ENCODE measurements at places on chromosomes 16 and 17.

- DNase-seq: no peak
These were observed 66.3 kb downstream of the CLEC16A start for GRCh38 chr16:11010575-11011221.

GRCh38 chr16:67277294-67277998 lies 1.9 kb upstream of the PLEKHG4 start:
- no peak for DNase-seq

- DNase-seq: no peak
These were observed 36.2 kb upstream of the ABCC3 start for GRCh38 chr17:50598487-50598886.

DNA sequence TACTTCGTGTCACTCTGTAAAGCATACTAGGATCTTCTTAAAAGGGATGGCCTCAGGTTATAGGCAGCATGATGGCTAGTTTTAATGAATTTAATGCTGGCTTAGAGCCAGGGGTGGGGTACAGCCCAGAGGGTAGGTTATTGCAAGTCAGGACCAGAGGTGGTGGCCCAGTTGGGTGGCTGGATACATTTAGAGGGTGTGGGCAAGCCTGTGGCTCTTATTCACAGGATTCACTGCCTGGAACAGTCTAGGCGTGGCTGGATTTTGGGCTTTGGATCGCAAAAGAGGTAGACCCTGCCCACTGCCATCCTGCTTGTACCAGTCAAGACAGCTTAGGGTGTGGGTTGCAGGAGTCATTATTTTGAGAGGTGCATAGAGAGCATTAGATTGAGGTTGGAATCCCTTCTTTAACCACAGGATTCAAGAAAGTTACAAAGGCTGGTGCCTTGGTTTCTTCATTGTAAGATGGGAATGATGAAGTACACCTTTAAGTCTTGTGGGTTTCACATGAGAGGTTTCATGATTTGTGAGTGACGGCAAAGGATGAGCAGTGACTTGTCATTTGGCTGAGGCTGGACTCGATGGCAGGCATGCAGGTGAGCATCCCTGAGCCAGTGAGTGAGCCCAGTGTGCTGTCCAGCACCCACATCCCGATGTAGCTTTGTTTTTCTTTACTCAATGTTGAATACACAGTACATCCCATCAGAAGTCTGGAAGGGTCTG lies 85.2 kb downstream of the KSR1 start:
- DNase-seq: no peak

- DNase-seq: peak; percentile 75
These were observed 12.8 kb downstream of the EVPL start for GRCh38 chr17:76014100-76014924.

DNA sequence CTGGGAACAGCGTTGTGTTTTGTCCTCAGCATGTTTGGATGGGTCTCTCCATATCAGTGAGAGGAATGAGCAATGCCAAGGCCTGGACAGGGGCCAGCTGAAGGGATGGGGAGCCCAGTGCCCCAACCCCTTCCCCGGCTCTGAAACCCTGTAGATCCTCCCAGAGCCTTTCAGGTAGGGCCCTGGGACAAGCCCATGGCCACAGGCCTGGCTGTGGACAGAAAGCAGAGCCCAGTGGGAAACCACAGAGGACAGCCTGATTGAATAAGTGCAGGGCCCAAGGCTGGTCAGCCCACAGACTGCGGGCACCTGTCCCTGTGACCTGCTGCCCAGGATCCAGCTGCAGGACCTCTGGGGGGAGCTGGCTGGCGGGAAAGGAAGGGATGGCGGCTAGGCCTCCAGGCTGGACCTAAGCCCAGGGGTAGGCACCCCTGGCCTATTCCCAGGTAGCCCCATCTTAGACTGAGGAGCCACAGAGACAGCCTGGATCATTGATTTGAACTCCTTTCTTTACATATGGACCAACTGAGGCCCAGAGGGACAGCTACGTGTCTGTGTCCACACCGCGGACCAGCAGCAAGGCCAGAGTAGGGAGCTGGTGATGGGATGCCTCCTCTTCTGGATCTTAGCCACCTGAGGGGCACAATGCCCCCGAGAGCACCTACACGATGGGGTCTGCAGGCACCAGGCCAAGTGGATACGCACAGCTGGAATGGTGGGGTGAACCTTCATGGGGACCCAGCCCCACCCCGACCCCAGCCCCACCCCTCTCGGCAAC lies 1.3 kb downstream of the CCDC102A start:
- no peak for DNase-seq

DNA sequence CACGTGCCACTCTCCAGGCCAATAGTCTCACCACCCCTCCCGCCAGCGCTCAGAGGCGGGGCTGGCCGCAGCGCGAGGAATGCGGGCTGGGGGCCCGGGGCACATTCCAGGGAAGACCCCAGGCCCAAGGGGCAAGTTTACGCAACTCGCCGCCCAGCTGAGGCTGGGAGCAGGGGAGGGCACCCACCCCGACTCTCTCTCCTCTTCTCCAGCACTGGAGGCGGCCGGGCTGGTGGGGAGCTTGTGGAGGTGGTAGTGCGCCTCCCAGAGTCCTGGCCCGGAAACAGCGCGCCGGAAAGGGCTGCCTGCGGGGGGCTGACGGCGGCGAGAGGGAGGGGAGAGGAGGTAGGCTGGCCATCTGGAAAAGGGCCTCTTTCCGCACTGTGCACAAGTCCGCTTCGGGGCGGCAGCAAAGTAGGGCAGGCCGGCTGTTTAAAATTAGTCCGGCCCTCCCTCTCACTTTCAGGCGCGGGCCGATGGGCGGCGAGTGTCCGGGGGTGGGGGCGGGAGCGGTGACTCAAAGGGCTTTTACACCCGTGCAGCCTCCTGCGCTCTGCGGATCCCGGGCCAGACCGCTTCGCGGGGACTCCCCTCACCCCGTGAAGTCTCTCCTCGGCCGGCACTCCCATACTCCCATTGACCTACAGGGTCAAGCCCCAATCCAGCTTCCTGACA lies 1.1 kb downstream of the FHOD1 start:
- DNase-seq: no peak

DNA sequence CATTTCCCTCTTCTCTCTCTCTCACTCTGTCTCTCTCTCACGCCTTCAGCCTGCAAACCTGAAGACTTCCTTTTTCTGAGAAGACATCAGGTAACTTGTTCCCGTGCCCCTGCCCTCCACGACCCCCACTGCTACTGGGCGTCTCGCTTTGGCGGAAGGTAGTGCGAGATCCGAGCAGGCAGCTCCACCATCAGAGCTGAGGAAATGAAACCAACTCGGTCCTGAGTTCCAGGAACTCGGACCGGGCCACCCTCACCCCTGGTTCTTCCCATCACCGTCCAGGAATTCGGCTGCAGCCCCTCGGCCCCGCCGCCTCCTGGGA lies 585 bp downstream of the MLKL start:
- no peak for DNase-seq

- no peak for DNase-seq
These were observed 478.3 kb upstream of the ZFHX3 start for GRCh38 chr16:73526011-73526804.

DNA sequence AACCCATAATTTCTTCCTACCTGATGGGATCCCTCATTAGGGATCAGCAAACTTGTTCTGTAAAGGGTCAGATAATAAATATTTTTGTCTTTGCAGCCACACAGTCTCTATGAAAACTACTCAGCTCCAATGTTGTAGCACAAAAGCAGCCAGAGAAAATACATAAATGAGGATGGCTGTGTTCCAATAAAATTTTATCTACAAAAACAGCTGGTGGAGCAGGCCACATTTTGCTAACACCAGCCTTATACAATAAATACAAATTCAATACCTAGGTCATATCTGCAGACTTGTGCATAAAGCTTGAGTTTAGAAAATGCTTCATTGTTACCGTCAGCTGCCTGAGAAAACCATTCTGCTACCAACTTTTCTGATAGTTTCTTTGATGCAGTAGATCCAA lies 38.4 kb upstream of the INTS2 start:
- DNase-seq: no peak

DNA sequence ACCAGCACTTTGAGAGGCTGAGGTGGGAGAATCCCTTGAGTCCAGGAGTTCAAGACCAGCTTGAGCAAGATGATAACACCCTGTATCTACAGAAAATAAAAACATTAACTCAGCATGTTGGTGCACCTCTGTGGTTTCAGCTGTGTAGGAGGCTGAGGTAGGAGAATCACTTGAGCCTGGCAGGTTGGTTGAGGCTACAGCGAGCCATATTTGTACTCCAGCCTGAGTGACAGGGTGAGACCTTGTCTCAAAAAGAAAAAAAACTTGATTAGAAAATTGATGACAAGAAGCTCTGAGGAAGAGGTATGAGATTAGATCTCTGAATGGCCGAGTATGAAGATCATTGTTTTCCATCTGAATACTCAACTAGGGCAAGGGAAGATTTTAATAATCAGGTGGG lies 31.0 kb downstream of the SCPEP1 start:
- DNase-seq: no peak
